GM06990 (cell line): ENCODE measurements at places on chromosomes 5 and 9.
A peak's percentile ranks its signal among the peaks of the same experiment; 100 is the strongest.

- no peak for DNase-seq
Measured at GRCh38 chr5:134477462-134478245, 47.8 kb upstream of the JADE2 start.

GRCh38 chr5:160311491-160312133, 752 bp downstream of the CCNJL start:
- DNase-seq: no peak

GRCh38 chr5:87347272-87347671, 65.5 kb downstream of the CCNH start:
- no peak for DNase-seq

DNA sequence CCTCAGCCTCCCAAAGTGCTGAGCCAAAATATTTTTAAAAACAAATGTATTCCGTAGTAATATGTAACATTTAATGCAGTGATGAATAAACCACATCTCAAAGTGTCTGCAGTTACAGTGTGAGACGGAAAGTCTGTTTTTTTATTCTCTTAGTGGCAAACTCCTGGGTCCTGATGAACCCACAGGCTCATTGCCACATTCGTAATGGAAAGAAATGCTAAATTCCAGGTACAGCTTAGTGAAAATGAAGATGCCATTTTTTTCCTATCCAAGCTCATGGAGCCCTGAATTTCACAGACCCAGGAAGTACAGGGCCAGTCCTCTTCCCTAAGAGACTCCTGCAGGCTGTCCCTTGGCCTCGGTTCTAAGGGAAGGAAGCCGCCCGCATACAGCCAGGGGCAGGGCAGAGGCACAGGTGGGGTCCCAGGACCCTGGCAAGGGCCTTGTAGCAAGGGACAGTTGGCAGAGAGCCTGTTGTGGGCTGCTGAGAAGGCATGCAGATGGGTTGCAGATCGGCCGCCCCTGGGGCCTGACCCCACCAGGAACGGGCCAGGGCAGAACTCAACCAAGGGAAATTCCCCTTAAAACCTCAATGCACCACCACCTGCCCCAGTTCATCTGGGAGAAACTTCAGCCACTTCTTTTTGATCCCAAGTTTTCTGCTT, 36.2 kb downstream of the IPPK start:
- DNase-seq: no peak

GRCh38 chr5:17154211-17154996, 63.0 kb upstream of the BASP1 start:
- no peak for DNase-seq

DNA sequence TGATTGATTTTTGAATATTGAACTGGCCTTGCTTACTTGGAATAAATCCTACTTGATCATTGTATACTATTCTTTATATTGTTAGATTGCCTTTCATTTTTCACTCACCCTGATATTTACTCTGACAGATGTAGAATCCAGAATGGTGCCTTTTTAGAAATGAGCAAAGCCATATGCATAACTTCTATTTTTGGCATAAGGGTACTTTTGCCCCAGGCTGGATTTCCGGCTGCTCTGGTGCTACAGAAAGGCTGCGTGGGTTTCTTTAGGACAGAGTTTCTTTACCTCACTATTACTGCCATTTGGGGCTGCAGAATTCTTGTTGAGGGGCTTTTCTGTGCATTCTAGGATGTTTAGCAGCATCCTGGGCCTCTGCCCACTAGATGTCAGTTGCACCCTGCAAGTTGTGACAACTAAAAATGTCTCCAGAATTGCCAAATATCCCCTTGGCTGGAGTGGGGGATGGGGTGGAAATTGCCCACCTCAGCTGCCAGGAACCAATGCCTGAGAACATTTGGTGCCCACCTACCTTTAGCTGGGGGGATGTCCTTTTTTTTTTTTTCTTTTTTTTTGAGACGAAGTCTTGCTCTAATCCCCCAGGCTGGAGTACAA, 50.1 kb downstream of the SLC36A1 start:
- DNase-seq: no peak

GRCh38 chr5:76859591-76860247, 9.9 kb downstream of the S100Z start:
- DNase-seq: no peak

DNA sequence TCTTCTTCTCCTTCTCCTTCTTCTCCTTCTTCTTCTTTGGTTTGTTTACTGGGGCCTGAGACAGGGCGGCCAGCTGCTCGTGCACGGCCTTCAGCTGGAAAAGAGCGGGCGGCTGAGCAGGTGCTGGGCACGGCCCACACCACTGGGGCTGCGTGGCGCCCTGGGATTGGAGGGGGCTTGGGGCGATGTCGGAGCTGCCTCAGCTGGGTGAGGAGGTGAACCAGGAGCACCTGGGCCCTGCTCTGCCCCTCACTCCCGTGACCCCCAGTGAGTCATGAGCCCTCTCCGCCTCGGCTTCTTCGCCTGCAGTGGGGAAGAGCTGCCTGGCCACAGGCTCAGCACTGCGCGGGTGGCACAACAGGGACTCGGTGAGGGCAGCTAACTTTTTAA, 14.9 kb downstream of the BRD3OS start:
- peak; percentile 7 for DNase-seq

GRCh38 chr5:172188033-172188892, at the start of gene STK10:
Gene STK10 (minus strand): TSS chr5:172188224. CDS start chr5:172188042, 182 bp downstream.
- peak; percentile 96 for DNase-seq

GRCh38 chr9:89864731-89865130, 259.9 kb downstream of the GADD45G start:
- no peak for DNase-seq
